ENCODE measurements at places on chromosomes 2 and 18. TPM values are rescaled to one million over a fixed set of nuclear protein-coding genes. Genes with fewer than 3 reads are reported as not detected.
A peak's percentile ranks its signal among the peaks of the same experiment; 100 is the strongest.

DNA sequence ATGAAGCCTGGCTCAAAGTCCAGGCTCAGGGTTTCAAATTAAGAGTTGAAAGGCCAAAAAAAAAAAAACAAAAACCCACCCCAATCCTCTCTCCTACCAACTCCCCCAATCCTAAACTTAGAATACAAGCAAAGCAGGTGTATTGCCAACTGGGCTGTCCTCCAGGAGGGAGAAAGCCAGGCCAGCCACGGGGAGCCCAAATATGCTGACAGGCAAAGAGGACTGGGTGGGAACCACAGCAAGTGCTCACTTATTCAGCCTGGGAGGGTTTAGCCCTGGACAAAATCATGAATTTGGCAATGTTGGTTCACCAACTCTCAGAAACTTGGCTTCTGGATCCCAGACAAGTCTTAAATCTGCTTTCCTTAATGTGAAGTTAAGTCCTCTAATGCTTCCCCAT lies 36.5 kb downstream of the GKN2 start:
- H3K4me3 ChIP-seq, result no peak overlapping the region
- H3K36me3 ChIP-seq, result no peaks in the 10 kb centered on the region
- DNase-seq, result no peak
- H3K27ac ChIP-seq, result no peak overlapping the region
- H3K4me1 ChIP-seq, result peaks cover 6% of the 10 kb centered on the region
- H3K27me3 ChIP-seq, result no peaks in the 10 kb centered on the region

CXCR1 gene
- total RNA-seq, result 1.4 TPM

MLPH gene
- total RNA-seq, result not detected

DNA sequence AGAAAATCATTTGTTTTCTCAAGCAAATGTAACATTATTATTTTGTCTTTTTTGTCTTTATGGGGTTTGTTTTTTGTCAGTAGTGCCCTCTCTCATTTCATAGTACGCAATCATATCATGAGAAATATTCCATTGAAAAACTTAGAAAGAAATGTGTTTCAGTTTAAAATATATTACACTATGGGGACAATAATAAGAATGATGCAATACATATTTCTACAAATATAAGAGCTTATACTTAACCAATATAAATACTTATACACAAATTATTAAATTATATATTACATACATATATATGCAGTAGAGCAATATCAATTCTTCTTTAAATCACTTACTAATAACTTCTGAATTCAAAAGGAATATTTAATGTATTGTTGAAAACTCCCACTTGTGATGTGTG lies 13.7 kb downstream of the LRRTM4 start:
- no peaks in the 10 kb centered on the region for H3K36me3 ChIP-seq
- DNase-seq, result no peak

LAPTM4A gene
- total RNA-seq, result 20.5 TPM

HOXD3 gene
- not detected for total RNA-seq

GRCh38 chr2:28048341-28048740 lies 157.8 kb downstream of the BABAM2 start:
- no peak for DNase-seq
- H3K4me3 ChIP-seq, result no peak overlapping the region
- H3K27me3 ChIP-seq, result no peaks in the 10 kb centered on the region
- H3K4me1 ChIP-seq, result peaks cover 31% of the 10 kb centered on the region

GRCh38 chr2:69214898-69215297 lies 172.1 kb downstream of the GFPT1 start:
- no peaks in the 10 kb centered on the region for H3K36me3 ChIP-seq
- H3K4me1 ChIP-seq, result no peaks in the 10 kb centered on the region
- H3K27me3 ChIP-seq, result peaks cover 15% of the 10 kb centered on the region
- H3K4me3 ChIP-seq, result no peak overlapping the region
- no peak overlapping the region for H3K27ac ChIP-seq
- no peak for DNase-seq

FBXO36 gene
- total RNA-seq, result 0.54 TPM

GRCh38 chr2:47225061-47225783 lies 70.1 kb upstream of the STPG4 start:
- H3K36me3 ChIP-seq, result no peaks in the 10 kb centered on the region
- DNase-seq, result no peak
- H3K4me3 ChIP-seq, result no peak overlapping the region
- H3K27me3 ChIP-seq, result peaks cover 20% of the 10 kb centered on the region
- H3K27ac ChIP-seq, result no peak overlapping the region

GRCh38 chr2:59584958-59585357 lies 968.5 kb downstream of the BCL11A start:
- H3K27ac ChIP-seq, result no peak overlapping the region
- no peaks in the 10 kb centered on the region for H3K36me3 ChIP-seq

DNA sequence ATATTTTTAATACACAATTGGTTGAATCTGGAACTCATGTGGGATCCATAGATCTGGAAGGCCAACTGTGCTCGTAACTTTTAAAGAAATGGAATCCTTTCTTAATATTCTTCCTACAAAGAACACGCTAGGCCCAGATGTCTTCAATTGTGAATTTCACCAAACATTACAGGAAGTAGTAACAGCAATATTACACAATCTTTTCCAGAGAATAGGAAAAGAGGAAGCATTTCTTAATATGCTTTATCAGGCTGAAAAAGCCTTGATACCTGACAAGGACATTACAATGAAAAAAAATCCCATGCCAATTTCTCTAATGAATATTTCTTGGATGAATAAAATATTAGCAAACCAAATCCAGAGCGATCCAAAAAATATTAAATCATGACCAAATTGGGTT lies 80.3 kb upstream of the HAAO start:
- H3K4me1 ChIP-seq, result no peaks in the 10 kb centered on the region
- no peak overlapping the region for H3K27ac ChIP-seq
- DNase-seq, result no peak
- peaks cover 3% of the 10 kb centered on the region for H3K27me3 ChIP-seq

DNA sequence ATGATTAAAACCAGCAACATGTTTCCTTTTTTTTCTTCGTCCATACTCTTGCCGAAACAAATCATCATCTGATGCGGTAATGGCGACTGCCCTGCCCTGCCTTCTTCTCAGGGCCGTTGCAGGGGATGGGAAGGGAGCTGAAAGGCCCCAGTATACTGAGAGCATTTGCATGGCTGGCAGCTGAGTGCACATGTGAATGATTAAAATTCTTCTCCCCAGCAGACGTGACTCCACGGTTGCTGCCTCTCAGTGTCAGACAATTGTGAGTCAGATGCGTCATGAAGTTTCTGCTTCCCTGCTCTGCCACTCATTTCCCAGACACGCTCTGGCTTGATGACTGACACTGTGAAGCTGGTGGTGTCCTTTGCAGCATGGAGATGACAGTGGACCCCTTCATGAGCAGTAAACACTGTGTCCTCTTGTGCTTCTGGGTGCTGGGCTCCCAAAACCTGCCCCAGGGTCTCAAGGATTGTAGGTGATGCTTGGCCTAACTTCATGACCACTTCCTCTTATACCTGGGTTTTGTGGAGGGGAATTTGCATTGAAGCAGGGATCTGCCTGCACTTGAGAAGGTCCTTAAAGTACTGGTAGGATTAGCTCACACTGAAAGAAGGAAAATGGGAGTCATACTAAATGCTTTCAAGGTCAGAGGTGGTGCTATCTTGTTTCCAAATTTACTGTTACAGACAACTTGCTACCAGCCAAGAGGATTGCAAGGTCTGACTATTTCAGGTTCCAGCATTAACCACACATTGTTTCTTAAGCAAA lies 222.5 kb upstream of the COPS8 start:
- H3K4me1 ChIP-seq, result no peaks in the 10 kb centered on the region
- DNase-seq, result peak; percentile 18
- H3K27me3 ChIP-seq, result no peaks in the 10 kb centered on the region
- H3K27ac ChIP-seq, result no peak overlapping the region

GRCh38 chr2:88660622-88661021 lies 30.9 kb upstream of the RPIA start:
- H3K4me3 ChIP-seq, result no peak overlapping the region
- no peaks in the 10 kb centered on the region for H3K4me1 ChIP-seq
- no peak overlapping the region for H3K27ac ChIP-seq
- DNase-seq, result no peak
- H3K36me3 ChIP-seq, result no peaks in the 10 kb centered on the region

- H3K27ac ChIP-seq, result no peak overlapping the region
- H3K27me3 ChIP-seq, result no peaks in the 10 kb centered on the region
- H3K36me3 ChIP-seq, result peaks cover 6% of the 10 kb centered on the region
- no peak for DNase-seq
Measured at GRCh38 chr2:62383846-62384245, 122.1 kb downstream of the TMEM17 start.

MYCN gene
- not detected for total RNA-seq
